Activated naive CD8-positive, alpha-beta T cell treated with anti-CD3 and anti-CD28 coated beads, Interleukin-2, amount 10 ng/mL, durations not matched to agents 7 days and 5 days (primary cell): ENCODE measurements at places on chromosomes 13 and 19.

GRCh38 chr13:29969286-29969685 lies 118.9 kb upstream of the UBL3 start:
- DNase-seq: no peak

DNA sequence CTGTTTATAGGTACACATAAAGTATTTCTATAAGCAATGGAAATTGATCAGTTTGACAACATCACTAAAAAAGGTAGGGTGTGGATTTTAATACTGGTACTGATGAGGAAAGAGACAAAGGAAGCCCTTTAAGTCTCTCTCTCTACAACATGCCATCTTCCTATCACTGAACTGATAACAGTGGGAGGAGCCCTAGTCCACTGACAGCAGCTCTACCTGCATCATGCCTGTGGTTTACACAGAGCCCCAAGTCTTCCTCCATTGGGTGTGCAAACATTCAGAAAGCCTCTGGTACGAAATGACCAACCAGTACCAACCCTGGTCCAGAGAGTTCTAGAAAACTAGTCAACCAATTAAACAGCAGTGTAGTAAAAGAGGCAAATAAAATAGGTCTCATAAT lies 53.4 kb downstream of the KLF12 start:
- no peak for DNase-seq

DNA sequence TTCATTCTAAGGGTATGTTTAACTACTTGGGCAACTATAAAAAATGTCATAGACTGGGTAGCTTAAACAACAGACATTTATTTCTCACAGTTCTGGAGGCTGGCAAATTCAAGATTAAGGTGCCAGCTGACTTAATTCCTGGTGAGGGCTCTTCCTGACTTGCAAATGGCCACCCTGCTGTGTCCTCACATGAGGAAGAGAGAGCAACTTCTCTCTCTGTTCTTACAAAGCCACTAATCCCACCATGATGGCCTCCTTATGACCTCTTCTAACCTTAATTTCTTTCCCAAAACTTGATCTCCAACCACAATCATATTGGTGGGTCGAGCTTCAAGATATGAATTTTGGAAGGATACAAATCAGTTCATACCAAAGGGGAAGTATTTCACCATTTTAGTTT lies 399.0 kb downstream of the DCT start:
- DNase-seq: no peak

DNA sequence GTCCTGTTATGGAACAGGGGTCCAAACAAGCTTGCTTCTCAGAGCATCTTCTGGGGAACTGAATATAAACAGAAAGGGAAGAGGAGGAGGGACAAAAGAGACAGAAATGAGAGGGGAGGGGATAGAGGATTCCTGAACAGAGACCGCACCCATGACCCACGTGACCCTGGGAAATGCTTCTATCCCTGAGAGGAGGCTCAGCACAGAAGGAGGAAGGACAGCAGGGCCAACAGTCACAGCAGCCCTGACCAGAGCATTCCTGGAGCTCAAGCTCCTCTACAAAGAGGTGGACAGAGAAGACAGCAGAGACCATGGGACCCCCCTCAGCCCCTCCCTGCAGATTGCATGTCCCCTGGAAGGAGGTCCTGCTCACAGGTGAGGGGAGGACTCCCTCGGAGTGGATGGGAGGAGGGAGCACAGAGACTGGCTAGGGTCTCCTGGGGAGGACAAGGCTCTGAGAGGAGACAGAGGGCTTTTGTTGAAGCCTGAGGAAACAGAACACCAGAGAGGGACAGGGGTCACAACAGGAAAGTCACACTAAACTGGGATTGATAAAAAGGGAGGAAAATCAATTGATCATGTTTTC lies at the start of gene CEACAM6:
CEACAM6 (plus strand) TSS at position 203 of the 586 bp plus-strand sequence; CDS start at position 312, 109 bp downstream.
- no peak for DNase-seq

DNA sequence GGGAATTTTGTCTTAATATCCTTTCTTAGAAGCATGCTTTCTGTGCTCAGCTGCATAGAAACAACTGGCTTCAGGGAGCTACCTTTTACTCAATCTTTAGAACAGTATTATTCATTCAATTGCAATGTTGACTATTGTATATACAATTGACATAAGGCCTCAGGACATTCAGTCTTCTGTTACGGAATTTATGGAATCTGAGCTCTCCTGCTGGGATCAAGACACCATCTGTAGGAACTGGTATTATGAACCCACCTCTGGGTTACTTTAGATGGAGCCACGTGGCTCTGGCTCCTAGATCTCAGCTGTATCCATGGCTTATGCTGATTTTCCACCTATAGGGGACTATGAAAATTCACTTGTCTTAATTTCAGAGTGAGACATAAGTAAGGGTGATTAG lies 716.2 kb upstream of the GPC6 start:
- no peak for DNase-seq

GRCh38 chr13:103063376-103063775 lies 2.8 kb downstream of the SLC10A2 start:
- no peak for DNase-seq

DNA sequence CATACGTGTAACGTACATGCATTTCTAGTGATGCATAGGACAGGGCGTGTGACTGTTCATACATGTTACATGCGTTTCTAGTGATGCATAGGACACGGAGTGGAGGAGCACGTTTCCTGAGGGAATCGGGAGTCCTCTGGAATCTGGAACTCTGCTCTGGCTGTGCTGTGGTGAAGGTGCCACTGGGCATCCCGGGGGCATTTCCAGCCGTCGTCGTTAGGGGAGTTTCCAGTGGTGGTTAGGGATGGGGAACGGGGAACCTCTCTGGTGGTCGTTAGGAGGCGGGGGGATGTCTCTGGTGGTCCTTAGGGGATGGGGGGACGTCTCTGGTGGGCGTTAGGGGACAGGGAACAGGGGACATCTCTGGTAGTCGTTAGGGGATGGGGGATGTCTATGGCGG lies 209.6 kb upstream of the SOX1 start:
- no peak for DNase-seq

- no peak for DNase-seq
Measured at GRCh38 chr13:45413826-45414307, 4.3 kb downstream of the SLC25A30 start.

DNA sequence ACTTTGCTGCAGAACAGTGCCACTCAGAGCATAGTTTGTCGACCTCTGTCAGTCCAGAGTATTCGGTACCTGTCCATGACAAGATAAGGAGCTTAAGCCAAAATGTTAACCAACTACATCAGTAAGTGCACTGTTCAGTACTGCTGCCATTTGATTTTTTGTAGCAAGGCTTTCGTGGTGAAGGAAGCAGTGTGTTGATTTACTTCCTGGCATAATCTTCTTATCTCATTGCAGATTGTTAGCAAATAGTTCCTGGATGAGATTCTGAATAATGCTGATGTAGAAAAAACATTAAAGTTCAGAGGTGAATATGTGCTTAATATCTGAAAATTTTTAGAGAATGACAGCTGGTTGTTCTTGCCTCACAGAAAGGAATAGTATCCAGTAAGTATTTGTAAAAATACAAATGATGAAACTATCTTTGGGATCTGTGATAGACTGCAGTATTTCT lies 85.7 kb downstream of the LRRC63 start:
- DNase-seq: no peak

- no peak for DNase-seq
Measured at GRCh38 chr13:96141032-96141431, 51.1 kb downstream of the HS6ST3 start.

DNA sequence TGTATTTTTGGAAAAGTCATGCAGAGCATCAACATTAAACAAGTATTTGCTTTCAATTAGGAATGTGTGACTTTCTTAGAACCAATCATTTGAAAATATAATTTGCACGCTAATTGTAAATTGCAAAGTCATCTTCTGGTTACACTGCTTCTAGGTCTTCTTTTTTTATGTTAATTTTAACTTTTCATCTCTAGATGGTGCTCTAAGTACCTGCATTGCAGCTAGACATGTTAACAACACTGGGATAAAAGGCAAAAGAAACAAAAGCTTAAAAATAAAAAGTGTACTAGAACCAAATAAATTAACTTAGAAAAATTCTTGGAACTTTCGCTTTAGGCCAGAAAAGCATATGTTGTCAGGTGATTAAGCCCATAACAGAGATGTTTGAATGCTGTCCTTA lies 2758.2 kb downstream of the PCDH9 start:
- DNase-seq: no peak

- no peak for DNase-seq
Measured at GRCh38 chr13:35994131-35994966, 136.8 kb downstream of the DCLK1 start.

GRCh38 chr19:42208612-42209011 lies 8.9 kb downstream of the DEDD2 start:
- no peak for DNase-seq

- no peak for DNase-seq
Measured at GRCh38 chr19:16208847-16209665, 11.3 kb downstream of the AP1M1 start.

DNA sequence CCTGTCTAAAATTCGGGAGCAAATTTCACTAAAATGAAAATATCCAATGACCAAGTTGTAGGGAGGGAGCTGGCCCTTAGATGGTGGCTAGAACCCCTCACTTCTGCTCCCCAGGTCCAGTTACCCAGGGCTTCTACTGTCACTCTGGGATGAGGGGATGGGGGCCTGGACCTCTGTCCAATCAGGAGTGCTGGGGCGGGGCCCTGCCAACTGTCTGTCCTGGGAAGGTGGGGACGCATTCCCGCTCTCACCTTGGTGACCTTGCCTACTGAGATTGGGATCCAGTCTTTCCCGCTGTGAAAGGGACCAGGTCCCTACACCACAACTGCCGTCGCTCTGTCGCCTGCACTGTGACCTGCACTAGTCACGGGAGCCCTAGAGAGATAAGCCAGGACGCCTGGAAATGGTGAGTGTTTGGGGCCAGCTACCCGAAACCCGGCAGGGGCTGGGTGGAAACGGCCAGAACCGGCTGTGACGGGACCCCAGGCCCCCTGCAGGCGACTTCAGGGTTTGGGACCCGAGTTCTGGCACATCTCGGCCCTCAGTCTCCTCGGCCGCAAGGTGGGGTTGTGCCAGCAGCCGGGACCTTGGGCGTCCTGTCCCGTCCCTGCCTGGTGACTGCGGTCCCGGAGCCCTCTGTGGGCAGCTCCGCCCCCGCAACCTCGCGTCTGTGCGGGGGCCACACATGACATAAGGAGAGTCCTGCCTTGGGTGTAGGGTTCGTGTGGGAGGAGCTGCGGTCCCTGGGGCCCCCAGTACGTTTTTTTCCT lies 22.8 kb downstream of the ZNF20 start:
- DNase-seq: no peak

- DNase-seq: no peak
Measured at GRCh38 chr13:60047918-60048317, 115.8 kb downstream of the DIAPH3 start.

DNA sequence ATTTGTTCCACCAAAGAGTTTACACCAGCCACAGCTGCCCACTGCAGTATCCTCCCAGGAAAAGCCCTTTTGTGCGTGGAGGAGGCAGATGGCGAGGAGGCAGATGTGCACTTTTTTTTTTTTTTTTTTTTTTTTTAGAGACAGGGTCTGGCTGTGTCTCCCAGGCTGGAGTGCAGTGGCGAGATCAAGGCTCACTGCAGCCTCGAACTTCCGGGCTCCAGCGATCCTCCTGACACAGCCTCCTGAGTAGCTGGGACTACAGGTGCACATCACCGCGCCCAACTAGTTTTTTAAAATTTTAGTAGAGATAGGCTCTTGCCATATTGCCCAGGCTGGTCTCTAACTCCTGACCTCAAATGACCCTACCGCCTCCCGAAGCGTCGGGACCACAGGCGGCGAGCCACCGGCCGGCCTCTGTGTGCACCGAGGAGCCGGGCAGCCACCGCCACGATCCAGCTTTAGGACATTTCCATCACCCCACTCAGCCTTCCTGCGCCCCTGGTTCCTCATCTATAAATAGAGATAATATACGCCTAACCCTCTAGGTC lies 563 bp upstream of the PDCD5 start:
- no peak for DNase-seq

- DNase-seq: no peak
Measured at GRCh38 chr13:76790980-76791819, 95.0 kb downstream of the KCTD12 start.

DNA sequence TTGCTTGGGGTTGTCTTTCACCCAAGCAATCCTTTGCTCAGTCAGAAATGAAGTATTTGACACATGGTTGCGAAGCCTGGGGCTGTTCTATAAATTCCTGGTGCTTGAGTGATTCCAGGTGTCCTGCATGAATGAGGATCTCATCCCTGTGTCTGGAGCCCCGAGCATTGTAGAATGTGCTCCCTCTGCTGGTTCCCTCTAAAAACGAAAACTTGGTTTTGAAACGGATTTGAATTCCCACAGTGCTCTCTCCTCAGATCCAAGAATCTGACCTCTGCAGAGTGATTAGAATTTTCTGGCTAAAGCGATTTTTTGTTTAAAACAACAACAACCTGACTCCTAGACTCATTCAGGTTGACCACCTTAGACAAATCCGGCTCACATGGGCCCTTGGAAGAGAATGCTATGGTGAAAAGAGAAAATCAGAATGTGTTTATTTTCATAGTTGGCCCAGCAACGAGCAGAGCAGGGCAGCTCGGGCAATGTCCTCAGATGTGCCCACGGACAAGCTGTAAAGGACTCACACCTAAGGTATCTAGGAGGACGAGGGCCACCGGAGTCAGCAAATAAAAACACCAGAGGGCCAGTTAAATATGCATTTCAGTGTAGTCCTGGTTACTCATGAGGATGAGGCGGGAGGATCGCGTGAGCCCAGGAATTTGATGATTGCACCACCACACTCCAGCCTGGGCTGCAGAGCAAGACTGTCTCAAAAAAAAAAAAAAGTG lies 8.7 kb upstream of the ATP12A start:
- DNase-seq: no peak

GRCh38 chr13:21014502-21015170 lies 46.8 kb downstream of the LATS2 start:
- DNase-seq: no peak
